ENCODE measurements at places on chromosomes 6 and 20.
A peak's percentile ranks its signal among the peaks of the same experiment; 100 is the strongest.

DNA sequence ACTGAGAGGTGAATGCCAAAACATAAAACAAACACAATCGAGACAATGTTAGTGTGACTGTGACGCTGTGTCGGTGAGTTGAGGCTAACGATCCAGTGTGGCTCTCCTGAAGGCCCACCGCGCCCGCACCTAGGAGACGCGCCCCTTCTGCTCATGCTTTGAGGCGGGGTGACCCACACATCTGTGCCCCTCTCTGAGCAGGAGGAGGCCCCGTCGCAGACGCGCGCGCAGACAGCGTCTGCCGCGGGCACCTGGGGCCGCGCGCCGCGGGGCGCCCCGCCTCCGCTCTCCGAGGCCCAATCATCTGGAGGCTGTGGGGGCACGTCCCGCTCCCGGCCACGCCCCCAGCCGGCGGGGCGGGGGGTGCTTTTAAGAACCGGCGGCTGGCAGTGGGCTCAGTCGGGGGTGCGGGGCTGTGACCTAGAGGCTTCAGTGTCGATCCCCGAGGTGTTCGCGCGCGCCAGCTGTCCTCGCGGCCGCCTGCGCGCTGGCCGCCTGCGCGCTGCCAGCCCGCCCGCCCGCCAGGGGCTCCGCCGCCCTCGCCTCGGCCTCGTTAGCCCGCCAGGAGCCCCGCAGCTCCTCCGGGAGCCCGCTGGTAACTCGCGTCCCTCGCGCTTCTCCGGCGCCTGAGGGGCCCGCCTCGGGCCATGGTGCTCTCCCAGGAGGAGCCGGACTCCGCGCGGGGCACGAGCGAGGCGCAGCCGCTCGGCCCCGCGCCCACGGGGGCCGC, at the start of gene SLC16A10:
SLC16A10 (plus strand) TSS at position 398 of the 730 bp plus-strand sequence; CDS start at position 648, 250 bp downstream.
- DNase-seq = peak; percentile 52

DNA sequence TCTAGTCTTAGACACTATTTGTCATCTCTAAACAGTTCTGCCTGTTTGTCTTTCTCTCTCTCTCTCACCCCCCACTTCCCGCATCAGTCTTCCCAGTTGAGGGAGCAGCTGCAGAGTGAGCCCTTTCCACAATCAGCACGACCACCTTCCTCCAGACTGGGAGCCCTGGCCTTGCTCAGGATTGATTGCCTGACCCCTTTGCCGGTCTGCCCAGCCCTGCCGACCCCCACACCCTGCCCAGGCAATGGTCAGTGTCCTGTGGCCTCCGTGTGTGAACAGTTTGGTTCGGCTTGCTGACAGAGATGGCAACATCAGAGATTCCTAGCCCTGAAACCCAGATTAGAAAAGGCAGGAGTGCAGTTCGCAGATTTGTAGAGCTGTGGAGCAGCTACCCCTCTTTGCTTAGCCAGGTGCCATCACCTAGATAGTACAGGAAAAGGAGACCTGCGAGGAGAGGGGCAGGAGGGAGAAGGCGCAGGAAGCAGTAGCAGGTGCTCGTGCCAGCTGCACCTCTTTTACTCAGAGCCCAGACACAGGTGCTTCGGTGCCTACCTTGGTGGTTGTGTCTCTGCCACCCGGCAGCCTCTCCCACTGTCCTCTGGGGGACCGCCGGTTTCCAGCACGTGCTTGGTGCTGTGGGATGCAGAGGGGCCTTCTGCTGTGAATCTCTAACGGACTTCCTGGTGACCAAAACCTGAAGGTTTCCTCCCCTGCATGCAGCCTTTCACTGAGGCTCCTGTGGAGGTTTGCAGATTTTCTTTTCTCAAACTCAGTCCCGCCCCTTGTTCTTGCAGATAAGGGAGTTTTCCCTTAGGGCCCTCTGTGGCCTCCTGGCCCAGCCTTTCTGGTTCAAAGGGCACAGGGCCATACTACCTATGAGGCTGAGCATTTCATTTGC, 92.4 kb downstream of the SCML4 start:
- no peak for DNase-seq

- no peak for DNase-seq
These were observed 184.1 kb downstream of the UBE3D start for GRCh38 chr6:82881519-82881918.

GRCh38 chr6:1667012-1667804, 57.5 kb downstream of the FOXC1 start:
- DNase-seq = no peak

DNA sequence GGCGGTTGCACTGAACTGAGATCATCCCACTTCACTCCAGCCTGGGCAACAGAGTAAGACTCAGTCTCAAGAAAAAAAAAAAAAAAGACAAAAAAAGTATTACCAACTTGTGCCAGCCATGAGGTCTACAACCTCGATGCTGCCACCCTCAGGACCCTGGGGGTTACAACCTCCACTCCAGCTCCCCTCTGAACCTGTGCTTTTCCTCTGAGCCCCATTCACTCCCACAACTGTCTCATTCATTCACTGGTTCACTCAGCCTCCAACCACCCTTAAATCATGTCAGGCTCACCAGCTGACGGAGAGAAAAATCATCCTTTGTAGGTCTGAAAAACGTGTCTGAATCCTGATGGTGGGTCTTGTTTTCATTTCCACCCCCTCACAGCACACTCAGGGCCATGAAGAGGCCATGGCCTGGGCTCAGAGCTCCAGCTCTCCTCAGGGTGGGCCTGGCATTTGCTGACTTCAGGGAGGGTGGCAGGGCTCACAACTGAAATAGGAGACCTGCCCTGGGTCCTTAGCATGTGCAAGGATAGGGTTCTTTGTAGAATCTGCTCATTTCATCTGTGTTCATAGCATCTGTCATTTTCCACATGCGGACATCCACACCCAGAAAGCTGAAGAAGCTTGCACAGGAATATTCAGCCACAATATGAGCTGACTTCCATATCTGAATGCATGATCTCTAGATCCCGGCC, 1.9 kb upstream of the ULBP1 start:
- DNase-seq = peak; percentile 53

- DNase-seq = no peak
These were observed 172.4 kb upstream of the SSTR4 start for GRCh38 chr20:22862671-22863230.

DNA sequence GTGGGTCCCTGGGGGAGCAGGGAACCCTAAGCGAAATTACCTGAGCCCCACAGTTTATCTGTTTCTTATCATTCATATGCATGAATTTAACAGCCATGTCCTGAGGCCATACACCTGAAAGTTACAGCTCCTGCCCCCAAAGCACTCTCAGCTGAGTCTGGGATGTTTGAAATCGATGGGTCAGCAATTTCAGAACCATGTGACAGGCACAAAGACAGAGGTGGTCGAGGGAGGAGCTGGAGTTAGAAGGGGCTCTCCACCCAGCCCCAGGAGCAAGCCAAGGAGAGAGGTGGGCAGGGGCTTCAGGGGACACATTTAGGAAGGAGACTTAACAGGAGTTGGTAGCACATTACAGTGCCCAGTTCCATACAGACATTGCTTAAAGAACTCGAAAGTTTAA, 14.9 kb downstream of the TTBK1 start:
- DNase-seq = no peak

DNA sequence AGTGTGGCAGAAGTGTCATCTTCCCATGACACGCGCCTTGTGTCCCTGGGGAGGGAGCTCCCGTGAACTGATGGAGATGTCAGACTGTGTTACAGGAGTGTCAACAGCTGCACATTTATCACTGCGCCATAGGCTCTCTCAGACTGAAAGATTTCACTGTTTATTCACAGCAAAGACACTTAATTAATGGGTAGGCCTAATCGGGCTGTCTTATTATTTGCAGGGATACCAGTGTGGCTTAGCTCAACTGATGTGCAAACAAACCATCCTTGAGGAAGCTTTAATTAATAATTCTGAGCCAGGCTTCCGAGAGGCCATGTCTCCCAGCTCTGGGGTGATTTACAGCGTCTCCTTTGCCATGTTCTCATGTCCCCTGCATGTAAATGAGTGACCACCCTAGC, 771.0 kb downstream of the QKI start:
- no peak for DNase-seq

GRCh38 chr6:157885876-157886275, 62.8 kb downstream of the SNX9 start:
- no peak for DNase-seq

- DNase-seq = no peak
These were observed 27.7 kb downstream of the MAP3K5 start for GRCh38 chr6:136764517-136764993.

DNA sequence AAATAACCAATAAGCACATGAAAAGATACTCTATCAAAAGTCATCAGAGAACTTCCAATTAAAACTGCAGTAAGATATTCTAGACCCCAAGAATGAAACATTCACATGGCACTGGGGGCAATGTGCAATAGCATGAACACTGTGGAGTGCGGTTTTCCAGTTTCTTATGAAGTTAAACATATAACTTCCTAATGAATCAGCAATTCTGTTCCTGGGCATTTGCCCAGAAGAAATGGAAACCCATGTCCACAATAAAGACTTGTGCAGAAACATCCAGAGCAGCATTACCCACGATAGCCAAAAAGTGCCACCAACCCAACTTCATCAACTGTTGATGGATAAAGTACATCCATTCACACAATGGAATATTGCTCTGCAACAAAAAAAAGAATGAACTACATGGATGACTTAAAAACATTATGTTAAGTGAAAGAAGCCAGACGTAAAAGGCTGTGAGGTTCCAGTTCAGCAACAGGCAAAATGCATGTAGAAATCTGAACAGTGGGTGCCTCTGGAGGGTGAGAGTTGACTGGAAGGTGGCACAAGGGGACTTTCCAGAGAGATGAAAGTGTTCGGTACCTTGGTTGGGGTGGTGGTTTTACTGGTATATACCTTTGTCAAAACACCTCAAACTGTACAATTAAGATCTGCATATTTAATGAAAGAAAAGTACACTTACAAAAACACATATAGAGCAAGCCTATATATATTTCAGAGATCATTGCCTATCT, 207.2 kb upstream of the ECI2 start:
- DNase-seq = no peak

DNA sequence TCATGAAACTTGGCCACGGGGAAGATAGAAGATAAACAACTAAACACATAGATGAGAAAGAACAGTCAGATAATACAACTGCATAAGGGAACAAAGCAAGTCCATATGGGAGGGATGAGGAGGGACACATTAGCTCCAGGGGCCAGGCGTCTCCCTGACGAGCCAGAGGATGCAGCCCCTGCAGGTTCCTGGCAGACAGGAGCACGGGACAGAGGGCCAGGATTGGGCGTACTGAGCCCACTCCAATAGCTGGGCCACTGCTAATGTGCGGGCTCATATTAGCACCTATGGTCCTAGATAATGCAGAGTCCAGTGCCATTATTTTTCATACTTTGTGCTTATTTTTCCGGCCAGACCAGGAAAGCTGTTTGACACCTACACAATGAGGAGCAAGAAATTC, 182.9 kb downstream of the ANKRD60 start:
- DNase-seq = no peak

- DNase-seq = no peak
These were observed 582.5 kb downstream of the DOK5 start for GRCh38 chr20:55057779-55058415.

GRCh38 chr6:143293523-143293922, 157.0 kb downstream of the ADAT2 start:
- no peak for DNase-seq

- no peak for DNase-seq
These were observed 145.3 kb downstream of the TFAP2B start for GRCh38 chr6:50963952-50964351.

DNA sequence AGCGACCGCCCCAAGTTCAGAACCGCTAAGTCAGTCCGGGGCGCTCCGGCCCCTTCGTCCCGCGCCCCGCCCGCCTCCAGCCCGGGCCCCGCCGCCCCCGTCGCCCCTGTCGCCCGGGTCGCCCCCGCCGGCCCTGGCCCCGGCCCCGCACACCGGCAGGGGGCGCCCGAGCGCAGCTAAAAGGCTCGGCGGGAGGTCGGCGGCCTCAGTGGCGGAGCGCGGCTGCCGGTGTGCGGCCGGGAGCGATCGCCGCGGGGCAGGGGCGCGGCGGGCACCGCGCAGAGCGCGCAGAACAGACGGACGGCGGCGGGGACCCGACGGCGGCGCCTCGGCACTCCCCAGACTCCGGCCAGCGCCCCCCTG, at the start of gene FNDC1:
FNDC1 (plus strand) TSS at position 208 of the 363 bp plus-strand sequence. CDS start 197 bp downstream, outside the sequence.
- DNase-seq = peak; percentile 13

DNA sequence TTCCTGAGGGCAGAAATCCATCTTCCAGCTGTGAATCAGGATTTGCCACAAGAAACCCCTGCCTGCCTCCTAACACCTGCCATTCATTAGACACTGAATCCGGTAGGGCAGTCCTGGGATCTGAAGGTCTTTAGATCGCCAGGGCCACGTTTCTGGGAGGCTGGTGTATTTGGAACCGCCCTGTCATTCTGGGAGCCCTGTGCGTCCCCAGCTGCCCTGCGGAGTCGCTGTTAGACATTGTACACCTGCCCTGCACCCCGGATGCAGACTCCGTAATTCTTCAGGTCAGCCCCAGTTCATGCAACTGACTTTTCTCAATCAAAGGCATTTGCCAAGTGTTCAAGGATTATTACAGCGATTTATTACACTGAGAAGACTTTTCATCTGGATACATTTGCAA, 193.2 kb downstream of the TBC1D7 start:
- DNase-seq = no peak

DNA sequence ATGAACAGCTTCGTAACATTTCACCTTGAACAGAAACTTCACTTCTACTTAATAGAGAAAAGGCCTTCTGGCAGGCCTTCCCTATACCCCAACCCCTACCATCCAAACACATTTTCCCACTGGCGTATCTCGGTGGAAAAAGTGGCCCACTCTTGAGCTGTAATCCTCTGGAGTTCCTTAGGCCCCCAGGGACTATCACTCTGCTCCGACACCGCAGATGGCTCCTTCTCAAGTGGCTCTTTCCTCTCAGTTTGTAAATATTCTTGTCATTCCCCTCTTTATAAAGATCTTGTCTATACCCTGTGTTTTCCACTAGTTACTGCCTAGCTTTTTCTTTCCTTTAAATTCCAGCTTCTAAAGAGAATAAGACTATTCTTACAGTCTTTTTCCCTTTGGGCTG, 108.7 kb downstream of the MYB start:
- DNase-seq = no peak

DNA sequence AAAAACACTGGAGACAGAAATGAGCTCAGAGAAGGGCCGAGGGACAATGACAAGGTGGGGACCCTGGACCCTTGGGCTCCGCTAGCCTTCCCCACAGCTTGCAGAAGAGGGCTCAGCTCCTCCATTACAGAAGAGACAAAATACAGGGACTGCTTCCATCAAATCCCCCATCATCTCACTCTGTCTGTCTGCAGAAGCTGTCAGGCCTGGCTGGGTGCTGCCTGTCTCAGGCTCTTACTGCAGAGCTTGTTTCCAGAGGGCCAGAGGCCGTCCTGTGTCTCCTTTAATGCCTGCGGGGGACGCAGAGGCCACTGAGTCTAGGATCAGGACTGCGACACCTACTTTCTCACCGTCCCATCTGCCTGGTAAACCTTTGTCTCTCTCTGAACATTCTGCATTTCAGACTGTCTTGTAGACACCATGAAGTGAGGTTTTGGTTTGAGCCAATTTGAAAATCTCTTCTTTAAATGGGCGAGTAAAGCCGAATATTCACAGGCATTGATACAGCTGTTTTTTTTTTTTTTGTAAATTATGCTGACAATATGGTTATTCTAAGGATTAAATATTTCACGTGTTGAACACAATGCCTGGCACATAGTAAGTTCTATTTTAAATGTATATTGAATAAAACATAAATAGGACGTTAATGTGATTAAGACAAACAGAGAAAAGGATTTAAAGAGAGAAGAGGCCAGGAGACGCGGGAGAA, 28.3 kb downstream of the RNASET2 start:
- no peak for DNase-seq

- no peak for DNase-seq
These were observed 7.7 kb downstream of the DDR1 start for GRCh38 chr6:30891816-30892538.
